ENCODE measurements at places on chromosomes 1 and 21. TPM values are rescaled to one million over a fixed set of nuclear protein-coding genes. Genes with fewer than 3 reads are reported as not detected.

- DNase-seq: no peak
- H3K27me3 ChIP-seq: no peaks in the 10 kb centered on the region
- no peak overlapping the region for H3K27ac ChIP-seq
- H3K4me3 ChIP-seq: no peak overlapping the region
- H3K36me3 ChIP-seq: peaks cover 5% of the 10 kb centered on the region
These were observed 9.3 kb downstream of the ZNF281 start for GRCh38 chr1:200400556-200400955.

DNA sequence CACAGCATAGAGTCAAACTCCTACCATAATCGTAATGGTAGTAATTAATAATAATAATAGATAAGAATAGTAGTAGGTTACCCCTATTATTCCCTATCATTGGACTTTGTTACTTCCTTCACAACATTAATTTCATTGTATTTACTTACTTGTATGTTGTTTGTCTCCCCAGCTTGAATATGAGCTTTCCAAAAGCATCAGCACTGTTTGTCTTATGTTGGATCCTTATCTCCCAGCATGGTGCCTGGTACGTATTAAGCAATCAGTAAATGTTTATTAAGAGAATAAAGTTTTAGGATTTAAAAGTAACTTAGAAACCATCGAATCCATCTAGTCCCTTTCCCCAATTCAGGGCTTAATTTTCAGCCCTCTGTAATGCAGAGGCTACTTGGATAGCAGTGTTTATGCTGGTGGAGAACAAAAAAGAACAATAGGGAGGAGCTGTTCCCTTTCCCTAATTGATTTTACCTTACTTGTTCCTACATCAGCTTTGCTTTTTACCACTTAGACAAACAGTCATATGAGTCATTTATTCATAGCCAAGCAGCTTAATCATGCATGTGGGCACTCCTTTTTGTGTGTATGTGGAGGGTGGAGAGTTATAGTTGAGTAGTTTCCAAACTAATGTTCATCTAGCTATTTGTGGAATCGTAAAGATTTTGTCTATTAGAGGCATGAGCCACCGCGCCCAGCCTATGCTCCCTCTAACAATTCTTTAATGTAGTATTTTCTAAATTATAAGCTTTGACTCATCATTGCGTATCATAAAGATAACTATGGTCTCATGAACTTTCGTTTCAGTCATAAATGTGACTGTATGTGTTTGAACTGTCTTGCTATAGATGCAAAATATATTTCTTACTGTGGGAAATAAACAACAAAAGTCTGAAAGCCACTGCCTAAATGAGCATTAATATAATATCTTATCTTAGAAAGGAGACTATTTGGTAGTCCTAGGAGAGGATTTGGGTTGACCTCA is 20.9 kb upstream of the DR1 start:
- no peaks in the 10 kb centered on the region for H3K36me3 ChIP-seq
- no peak overlapping the region for H3K27ac ChIP-seq
- H3K27me3 ChIP-seq: no peaks in the 10 kb centered on the region
- DNase-seq: no peak
- H3K4me1 ChIP-seq: no peaks in the 10 kb centered on the region
- H3K4me3 ChIP-seq: no peak overlapping the region

MAPKAPK2 gene
- 78.7 TPM for total RNA-seq

DNA sequence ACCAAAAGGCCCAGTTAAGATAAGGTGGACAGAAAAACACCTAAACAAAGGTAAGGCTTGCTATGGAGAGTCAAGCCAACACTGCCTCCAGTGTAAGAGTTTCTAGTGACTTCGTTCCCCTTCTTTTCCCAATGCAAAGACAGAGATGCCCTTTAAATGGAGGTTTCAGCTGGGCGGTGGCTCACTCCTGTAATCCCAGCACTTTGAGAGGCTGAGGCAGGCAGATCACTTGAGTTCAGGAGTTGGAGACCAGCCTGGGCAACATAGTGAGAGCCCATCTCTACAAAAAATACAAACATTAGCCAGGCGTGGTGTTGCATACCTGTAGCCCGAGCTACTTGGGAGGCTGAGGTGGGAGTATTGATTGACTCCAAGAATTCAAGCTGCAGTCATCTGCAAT is 24.0 kb upstream of the COL6A1 start:
- no peak overlapping the region for H3K27ac ChIP-seq
- no peak for DNase-seq
- H3K4me1 ChIP-seq: no peaks in the 10 kb centered on the region
- H3K4me3 ChIP-seq: no peak overlapping the region
- H3K27me3 ChIP-seq: peaks cover 4% of the 10 kb centered on the region

SPRR1A gene
- not detected for total RNA-seq

SH2D1B gene
- total RNA-seq: not detected

- peak overlapping the region; percentile 24 for H3K4me3 ChIP-seq
- no peak overlapping the region for H3K27ac ChIP-seq
These were observed 10.4 kb downstream of the ARHGEF11 start for GRCh38 chr1:157035121-157035520.
